Activated CD4-positive, alpha-beta T cell treated with anti-CD3 and anti-CD28 coated beads for 36 hours (primary cell): ENCODE measurements at places on chromosomes 2 and 18.

GRCh38 chr2:109230941-109231420 is 102.0 kb downstream of the SH3RF3 start:
- DNase-seq: no peak

GRCh38 chr18:31508781-31509180 is 10.8 kb downstream of the DSG2 start:
- DNase-seq: no peak

- DNase-seq: no peak
These were observed 149.6 kb downstream of the DOCK10 start for GRCh38 chr2:224892574-224893204.

GRCh38 chr2:62287282-62287681 is 91.4 kb downstream of the B3GNT2 start:
- DNase-seq: no peak

DNA sequence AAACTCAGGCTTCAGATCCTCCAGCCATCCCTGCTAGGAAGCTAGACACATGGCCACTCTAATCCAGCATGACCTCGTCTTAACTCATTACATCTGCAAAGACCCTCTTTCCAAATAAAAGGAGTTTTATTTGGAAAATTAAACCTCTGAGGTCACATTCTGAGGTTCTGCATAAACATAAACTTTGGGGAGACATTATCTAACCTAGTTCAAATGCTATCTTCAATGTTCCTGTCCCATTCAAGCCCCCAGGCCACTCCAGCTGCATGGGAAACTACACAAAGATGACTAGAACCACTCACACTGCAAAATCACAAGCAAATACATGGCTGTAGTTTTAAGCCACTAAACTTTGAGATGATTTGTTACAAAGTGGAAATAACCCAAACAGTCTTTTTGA is 99.0 kb upstream of the RNF152 start:
- DNase-seq: no peak

DNA sequence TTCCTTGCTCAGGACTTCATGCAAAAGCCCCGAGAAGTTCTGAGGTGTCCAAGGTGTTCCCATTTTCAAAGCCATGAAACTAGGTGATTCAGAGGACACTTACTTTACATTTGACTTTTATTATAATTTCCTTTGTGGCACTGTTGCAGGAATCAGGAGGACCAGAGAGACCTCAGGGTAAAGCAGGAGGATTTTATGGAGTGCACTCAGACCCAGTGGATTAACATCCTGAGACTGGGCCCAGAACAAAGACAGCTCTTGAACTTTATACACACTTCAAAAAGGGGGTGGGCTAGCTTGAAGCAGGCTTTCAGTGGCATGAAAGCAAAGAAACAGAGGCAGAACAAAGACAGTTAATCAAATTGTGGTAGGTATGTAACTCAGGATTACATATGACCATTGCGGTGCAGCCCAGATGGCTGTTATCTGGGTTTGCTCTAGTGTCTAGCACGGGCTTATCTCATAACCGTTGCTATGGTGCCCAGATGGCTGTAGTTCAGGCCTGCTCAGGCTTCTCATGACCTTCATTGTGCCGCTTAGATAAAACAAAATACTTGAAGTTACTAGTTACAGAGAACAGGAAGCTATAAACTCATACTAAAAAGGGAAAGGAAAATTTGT is 39.4 kb downstream of the TMEM182 start:
- DNase-seq: no peak

GRCh38 chr18:77023102-77023782 is 109.3 kb downstream of the MBP start:
- no peak for DNase-seq

DNA sequence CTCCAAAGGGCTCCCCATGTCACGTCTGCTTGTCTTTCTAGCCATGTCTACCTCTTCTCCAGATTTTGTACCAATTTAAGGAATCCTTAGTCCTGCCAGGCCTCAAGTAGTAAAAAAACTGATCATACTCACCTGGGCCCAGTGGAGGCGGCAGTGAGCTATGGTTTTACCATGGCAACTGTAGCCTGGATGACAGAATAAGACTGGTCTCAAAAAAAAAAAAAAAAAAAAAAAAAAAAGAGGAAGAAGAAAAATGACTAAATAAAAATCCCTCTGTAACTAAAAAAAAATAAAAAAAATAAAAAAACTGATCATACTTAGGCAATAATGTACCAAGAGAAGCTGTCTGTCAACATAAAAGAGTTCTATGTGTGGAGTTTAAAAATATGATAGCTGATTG is 221.6 kb downstream of the NR4A2 start:
- peak; percentile 55 for DNase-seq

- DNase-seq: no peak
These were observed 32.6 kb upstream of the ATG16L1 start for GRCh38 chr2:233218836-233219235.

DNA sequence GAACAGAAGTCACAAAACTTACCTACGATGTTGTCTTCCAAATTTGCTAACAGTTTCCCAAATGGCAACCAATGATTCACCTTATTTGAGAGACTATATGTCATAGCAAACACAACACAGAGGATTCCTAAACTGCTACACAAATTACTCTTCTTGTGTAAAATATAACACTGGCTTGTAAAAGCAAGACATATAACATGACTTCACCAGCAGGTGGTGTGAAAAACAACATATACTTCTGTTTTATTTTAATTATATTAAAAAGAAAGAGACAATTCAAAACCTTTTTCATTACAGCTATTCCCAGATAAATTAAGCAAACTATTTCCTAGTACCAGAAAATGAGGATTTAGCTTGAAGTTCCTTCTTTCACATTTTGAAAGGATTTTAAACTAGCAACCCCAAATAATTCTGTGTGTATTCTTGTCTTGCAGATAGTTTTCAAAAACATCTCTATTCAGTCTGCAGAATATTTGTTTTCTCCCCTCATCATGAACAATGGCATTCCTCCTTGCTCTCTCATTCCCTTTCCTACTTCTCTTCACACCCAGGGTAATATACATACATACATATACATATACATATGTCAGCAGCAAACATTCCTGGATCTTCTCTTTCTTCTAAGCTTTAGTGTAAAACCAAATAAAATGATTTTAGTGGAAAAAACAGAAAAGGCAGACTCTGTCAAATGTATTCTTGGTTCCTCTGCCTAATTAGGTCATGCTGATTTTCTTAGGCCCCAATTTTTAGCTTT is 62.1 kb downstream of the SCN3A start:
- DNase-seq: no peak

GRCh38 chr2:88885679-88886416 is 194.4 kb downstream of the RPIA start:
- DNase-seq: no peak

GRCh38 chr2:95389245-95390119 is 13.0 kb upstream of the FAHD2A start:
- DNase-seq: peak; percentile 74

DNA sequence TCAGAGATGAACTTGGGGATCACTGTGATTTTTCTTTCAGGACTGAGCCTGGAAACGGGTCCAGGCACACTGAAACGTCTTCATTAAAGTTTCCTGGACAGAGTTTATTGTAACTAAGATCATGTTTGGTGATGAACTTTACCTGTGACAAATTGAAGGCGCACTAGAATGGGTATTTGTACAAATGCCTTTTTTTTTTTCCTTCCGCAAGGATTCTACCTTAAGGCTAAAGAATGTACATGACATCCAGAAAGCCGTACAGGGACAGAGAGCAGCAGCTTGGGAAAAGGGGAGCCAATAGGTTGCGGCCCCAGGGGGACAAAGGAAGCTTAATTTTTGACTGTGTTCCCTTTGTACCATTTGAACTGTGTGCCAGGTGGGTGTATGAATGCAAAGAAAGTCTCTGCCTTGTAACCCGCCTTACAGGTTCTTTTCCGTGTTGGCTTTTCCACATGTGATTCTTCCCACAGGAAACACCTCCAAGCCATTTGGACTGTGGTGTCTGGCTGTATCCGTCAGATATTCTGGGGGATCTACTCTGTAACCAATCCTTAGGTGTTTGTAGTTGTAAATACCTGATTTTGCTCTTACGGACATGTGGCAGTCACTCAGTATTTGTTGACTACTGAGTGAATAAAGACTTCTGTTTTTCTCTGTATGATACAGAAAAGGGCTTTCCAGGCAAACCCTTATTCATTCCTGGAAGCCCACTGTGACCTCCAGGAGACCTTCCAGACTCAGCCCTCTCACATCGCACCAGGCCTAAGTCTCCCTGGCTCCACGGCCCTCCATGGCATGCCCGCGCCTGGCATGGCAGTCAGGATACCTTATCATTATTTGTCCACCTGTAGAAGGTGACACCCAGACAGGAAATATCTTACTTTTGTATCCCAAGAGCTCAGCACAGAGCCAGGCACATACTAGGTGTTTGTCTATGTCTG is 1.1 kb downstream of the LRRFIP1 start:
- no peak for DNase-seq

DNA sequence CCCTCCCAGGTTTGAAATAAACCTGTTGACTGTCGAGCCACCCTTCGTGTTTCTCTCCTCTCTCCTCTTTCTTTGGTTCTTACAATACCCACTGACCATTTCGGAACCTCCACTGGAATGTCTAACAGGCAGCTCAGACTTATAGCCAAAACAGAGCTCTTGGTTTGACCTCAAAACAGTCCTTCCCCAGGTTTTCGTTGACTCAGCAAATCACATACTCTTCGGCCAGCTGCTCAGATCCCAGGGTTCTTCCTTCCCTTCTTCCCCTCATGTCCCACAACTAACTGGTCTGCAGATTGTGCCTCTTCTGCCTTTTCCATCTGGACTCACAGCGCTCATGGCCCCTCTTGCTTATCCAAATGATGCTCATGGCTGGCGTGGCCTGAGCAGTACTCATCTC is 4.7 kb downstream of the ARMC9 start:
- DNase-seq: no peak

- no peak for DNase-seq
These were observed 159.1 kb downstream of the SMAD7 start for GRCh38 chr18:48791636-48792105.

GRCh38 chr2:198438331-198438730 is 633.9 kb downstream of the PLCL1 start:
- DNase-seq: no peak

GRCh38 chr2:168552450-168552856 is 96.4 kb downstream of the CERS6 start:
- DNase-seq: no peak

- no peak for DNase-seq
These were observed 79.3 kb upstream of the TMEM247 start for GRCh38 chr2:46400016-46400415.

DNA sequence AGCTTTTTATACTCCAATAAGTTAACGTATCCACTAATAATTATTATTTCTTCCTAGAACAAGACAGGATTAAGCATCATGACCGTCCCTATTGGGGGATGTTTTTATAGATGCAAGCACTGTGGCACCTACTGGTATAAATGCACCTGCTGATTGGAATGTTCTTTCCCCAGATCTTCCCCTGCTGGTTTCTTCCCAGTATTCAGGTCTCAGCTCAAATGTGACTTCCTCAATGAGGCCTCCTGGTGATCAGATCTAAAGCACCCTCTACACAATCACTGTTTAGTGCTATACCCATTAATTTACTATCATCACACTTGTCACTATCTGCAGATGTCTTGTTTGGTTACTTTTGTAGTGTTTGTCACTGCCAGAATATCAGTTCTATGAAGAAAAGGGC is 3.9 kb upstream of the TYMS start:
- no peak for DNase-seq

DNA sequence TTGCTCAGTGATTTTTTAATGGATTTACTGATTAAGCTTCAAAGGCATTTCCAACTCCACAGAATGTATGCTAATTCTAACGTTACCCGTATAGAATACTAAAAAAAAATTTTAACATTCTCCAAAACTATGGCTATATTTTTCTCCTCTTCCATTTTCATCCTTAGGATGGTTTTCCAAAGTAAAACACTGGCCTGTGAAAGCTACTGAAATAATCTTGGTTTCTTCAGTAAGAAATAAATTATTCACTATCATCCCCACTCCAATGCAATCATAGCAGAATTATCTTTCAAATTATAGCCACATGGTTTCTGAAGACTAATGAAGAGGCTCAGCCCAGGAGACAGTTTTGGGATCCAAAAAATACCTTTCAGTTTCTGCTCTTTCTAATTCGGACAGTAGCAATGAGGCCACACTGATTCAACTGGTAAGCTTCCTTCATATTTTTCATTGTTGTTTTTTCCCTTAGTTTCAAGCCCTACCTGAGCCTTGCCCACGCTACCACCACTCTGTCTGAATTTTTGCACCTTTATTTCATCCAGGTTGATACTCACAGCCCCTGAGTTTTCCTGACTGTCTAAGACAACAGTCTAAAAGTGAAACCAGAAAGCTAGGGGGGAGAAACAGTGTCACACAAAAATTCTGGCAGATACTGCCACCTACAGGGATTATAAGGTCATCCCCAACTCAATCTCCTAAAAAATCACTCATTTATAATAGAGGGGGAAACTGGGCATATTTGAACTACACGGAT is 887.9 kb downstream of the NRXN1 start:
- DNase-seq: peak; percentile 3

GRCh38 chr2:75208738-75209137 is 9.4 kb upstream of the TACR1 start:
- DNase-seq: no peak

DNA sequence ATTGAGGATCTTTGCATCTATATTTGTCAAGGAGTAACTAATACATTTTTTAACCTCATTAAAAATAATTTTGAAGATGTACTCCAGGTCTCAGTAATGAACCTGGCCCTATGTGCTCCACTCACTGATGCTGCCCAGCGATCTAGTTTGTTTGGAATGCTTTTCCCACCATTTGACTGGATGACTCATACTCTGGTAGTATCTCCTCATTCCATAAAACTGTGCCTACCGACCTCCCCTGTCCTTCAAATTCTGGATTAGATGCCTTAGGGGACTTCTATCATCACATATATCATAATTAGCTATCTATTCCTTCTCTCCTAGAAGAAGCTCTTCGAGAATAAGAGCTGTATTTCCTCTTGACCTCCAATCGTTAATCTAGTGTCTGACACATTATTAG is 83.8 kb downstream of the FAM117B start:
- no peak for DNase-seq

DNA sequence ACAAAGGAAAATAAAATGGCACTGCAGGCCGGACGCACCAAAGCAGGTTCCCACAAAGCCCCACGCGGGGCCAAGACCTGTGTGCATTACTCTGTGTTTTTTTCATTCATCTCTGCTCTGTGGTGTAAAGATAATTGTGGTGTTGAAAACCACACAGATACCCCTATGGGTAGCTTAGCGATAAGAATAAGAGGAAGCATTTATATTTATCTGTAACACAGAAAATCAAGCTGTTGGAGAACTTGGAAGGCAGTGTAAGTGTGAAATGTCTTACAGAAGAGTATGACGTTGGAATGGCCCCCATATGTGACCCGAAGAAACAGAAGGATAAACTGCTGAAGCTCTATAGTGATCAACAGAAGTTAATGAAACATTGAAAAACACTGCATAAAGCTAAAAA is 20.3 kb upstream of the MARCO start:
- DNase-seq: no peak
